Muscle of leg (tissue), 16 donors: ENCODE measurements at places on chromosomes 16 and 17. TPM values are rescaled to one million over a fixed set of nuclear protein-coding genes. Genes with fewer than 3 reads are reported as not detected.

- no peak for DNase-seq
- H3K4me1 ChIP-seq, result peaks cover 9% of the 10 kb centered on the region
- no peak overlapping the region for H3K4me3 ChIP-seq
- H3K36me3 ChIP-seq, result no peaks in the 10 kb centered on the region
- H3K27ac ChIP-seq, result no peak overlapping the region
Measured at GRCh38 chr16:73544826-73545225, 496.9 kb upstream of the ZFHX3 start.

DNA sequence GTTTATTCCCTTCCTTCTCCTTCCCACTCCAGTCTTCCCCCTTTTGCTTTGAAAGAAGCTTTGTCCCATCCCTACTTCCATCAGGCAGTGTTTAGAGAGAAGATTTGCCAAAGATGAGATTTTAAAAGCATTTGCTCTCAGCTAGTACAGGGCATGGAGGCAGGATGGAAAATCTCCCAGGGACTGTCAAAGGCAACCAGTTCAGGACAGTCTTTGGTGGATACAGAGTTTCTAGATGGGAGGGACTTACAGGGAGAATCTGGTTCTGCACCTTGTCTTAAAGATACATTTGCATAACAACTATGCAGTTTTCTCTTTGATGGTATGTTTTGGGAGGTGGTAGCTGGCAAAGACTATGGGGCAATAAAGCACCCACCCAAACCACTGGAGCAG is 26.2 kb downstream of the CHD9 start:
- H3K27me3 ChIP-seq, result no peaks in the 10 kb centered on the region
- peaks cover 55% of the 10 kb centered on the region for H3K4me1 ChIP-seq
- DNase-seq, result no peak
- H3K4me3 ChIP-seq, result no peak overlapping the region
- H3K36me3 ChIP-seq, result peaks cover 3% of the 10 kb centered on the region
- peak overlapping the region; percentile 95 for H3K27ac ChIP-seq

DNA sequence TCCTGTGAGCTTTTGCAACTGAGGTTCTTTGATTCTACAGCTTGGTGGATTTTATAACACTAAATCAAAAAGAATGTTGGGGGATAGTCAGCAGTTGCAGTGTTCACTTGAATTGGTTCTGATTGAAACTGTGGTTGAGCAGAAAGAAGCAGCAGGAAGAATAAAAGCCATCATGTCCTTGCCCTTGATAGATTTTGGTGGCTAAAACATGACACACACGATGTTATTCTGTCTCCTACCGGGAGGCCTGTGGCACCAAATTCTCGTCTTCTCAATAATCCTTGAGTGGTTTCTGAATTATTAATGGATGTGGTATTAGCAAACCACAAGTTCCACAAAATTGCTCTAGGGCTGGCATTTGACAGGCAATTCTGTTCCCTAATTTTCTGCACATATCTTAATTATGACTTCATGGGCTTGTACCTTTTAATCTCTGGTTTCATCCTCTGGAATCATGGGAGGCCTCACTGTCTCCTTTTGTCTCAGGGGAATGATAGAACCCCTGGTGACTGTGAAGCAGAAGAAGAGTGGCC is 338.2 kb downstream of the SNX29 start:
- H3K27me3 ChIP-seq, result no peaks in the 10 kb centered on the region
- H3K4me3 ChIP-seq, result no peak overlapping the region
- peaks cover 9% of the 10 kb centered on the region for H3K4me1 ChIP-seq

GRCh38 chr16:2518823-2519710 is 1.1 kb upstream of the AMDHD2 start:
- no peak for DNase-seq
- no peak overlapping the region for H3K4me3 ChIP-seq
- H3K27me3 ChIP-seq, result no peaks in the 10 kb centered on the region
- peak overlapping the region; percentile 84 for H3K27ac ChIP-seq
- peaks cover 57% of the 10 kb centered on the region for H3K4me1 ChIP-seq

DNA sequence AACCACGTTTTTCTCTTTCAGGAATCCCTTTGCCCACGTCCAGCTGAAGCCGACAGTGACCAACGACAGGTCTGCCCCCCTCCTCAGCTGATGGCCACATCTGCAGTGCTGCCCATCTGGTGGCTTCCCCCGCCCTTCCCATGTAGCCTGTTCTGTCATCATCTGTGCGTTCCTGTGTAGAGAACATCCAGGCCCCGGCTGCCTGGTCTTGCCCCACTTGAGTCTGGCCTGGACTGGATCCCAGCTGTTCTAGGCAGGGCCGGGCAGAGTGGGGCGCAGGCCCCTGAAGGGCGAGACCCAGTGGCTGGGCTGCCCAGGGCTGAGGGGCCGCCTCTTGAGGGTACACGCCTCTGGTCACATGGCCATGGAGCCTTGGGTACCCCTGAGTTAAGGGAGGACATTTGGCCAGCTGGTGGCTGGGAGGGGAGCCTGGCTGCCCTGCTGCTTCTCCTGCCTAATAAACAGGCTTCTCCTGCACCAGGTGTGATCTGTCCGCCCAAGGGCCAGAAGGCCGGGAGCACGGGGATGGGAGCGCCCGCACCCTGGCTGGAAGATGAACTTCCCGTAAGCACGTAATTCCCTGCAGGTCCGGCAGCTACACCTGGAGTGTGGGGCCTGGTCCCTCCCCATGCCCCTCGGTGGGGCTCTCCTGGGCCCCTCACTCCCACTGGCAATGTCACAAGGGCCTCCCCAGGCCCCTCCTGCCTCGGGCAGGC is 49.4 kb upstream of the PVALEF start:
- peaks cover 43% of the 10 kb centered on the region for H3K4me1 ChIP-seq
- H3K36me3 ChIP-seq, result peaks cover 10% of the 10 kb centered on the region
- peaks cover 3% of the 10 kb centered on the region for H3K27me3 ChIP-seq

DNA sequence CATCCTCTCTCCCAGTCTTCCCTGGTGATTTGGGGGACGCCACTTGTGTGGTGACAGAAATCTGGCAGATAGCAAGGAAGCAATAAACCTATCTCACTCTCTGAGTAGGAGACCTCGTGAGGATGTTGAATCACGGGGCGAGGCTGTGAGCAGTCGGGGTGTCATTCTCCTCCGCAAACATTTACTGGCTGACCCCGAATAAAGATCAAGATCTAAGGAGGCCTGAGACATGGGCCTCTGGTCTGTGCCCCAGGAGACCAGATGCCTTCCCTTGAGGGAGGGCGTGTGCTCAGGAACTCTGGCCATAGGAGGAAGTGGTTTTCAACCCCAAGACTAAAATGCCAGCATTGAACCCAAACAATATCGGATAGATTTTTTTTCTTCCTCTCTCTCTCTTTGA is 53.1 kb downstream of the FOXL1 start:
- H3K27ac ChIP-seq, result no peak overlapping the region
- H3K4me3 ChIP-seq, result no peak overlapping the region
- H3K36me3 ChIP-seq, result no peaks in the 10 kb centered on the region
- DNase-seq, result no peak

GRCh38 chr17:37614823-37615222 is 5.6 kb upstream of the SYNRG start:
- H3K36me3 ChIP-seq, result peaks cover 27% of the 10 kb centered on the region
- H3K4me1 ChIP-seq, result peaks cover 1% of the 10 kb centered on the region
- DNase-seq, result no peak
- H3K4me3 ChIP-seq, result no peak overlapping the region
- no peak overlapping the region for H3K27ac ChIP-seq

DNA sequence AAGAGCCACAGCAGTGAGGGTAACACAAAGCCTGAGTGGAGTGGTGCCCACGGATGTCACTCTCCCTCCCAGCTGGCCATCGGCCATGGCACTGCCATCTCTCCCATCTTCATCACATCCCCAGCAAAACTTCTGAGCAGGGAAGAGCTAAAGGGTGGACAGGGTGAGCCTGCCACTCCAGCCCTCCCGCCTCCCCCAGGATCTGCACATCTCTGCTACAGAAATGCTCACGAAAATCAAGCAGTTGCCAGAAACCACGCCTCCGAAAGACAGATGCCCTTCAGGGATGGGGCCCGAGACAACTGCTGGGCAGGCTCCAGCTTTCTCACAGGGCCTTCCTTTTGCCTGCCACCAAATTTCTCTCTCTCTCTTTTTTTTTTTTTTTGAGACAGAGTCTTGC is 3.6 kb downstream of the GRIN2C start:
- H3K36me3 ChIP-seq, result no peaks in the 10 kb centered on the region
- no peak overlapping the region for H3K27ac ChIP-seq
- H3K27me3 ChIP-seq, result peaks cover 86% of the 10 kb centered on the region
- DNase-seq, result no peak
- no peak overlapping the region for H3K4me3 ChIP-seq
- peaks cover 30% of the 10 kb centered on the region for H3K4me1 ChIP-seq

DNA sequence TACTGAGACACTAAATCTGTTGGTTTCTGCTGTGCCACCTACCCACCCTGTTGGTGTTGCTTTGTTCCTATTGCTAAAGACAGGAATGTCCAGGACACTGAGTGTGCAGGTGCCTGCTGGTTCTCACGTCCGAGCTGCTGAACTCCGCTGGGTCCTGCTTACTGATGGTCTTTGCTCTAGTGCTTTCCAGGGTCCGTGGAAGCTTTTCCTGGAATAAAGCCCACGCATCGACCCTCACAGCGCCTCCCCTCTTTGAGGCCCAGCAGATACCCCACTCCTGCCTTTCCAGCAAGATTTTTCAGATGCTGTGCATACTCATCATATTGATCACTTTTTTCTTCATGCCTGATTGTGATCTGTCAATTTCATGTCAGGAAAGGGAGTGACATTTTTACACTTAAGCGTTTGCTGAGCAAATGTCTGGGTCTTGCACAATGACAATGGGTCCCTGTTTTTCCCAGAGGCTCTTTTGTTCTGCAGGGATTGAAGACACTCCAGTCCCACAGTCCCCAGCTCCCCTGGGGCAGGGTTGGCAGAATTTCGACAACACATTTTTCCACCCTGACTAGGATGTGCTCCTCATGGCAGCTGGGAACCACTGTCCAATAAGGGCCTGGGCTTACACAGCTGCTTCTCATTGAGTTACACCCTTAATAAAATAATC is 14.6 kb downstream of the STH start:
- peaks cover 2% of the 10 kb centered on the region for H3K27me3 ChIP-seq
- peaks cover 27% of the 10 kb centered on the region for H3K4me1 ChIP-seq
- no peak overlapping the region for H3K27ac ChIP-seq
- H3K4me3 ChIP-seq, result no peak overlapping the region

- no peak overlapping the region for H3K4me3 ChIP-seq
- H3K4me1 ChIP-seq, result no peaks in the 10 kb centered on the region
Measured at GRCh38 chr16:82972331-82972919, 345.7 kb downstream of the CDH13 start.

- no peak overlapping the region for H3K4me3 ChIP-seq
- no peak overlapping the region for H3K27ac ChIP-seq
- H3K4me1 ChIP-seq, result peaks cover 44% of the 10 kb centered on the region
- DNase-seq, result no peak
Measured at GRCh38 chr17:38458521-38458920, 30.3 kb downstream of the ARHGAP23 start.

GRCh38 chr17:39485555-39485954 is 24.3 kb downstream of the CDK12 start:
- peaks cover 20% of the 10 kb centered on the region for H3K36me3 ChIP-seq
- peak; percentile 9 for DNase-seq
- H3K27me3 ChIP-seq, result no peaks in the 10 kb centered on the region
- H3K27ac ChIP-seq, result no peak overlapping the region
- H3K4me3 ChIP-seq, result no peak overlapping the region
- H3K4me1 ChIP-seq, result no peaks in the 10 kb centered on the region

DNA sequence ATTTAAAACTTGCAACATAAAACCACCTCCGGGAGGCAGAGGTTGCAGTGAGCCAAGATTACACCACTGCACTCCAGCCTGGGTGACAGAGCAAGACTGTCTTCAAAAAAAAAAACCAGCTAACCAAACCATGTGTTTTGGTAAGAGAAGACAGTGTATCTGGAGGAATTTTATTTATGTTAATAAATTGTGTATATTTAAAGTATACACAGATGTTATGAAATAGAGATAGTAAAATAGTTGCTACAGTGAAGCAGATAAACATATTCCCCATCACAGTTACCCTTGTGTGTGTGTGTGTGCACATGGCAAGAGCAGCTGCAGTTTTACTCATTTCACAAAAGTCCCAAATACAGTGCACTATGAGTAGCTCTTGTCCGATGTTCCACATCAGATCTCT is 54.8 kb upstream of the CRISPLD2 start:
- H3K27me3 ChIP-seq, result no peaks in the 10 kb centered on the region
- no peaks in the 10 kb centered on the region for H3K4me1 ChIP-seq
- no peak overlapping the region for H3K27ac ChIP-seq

GRCh38 chr17:1313270-1314005 is 34.0 kb downstream of the TRARG1 start:
- no peak overlapping the region for H3K4me3 ChIP-seq
- H3K4me1 ChIP-seq, result peaks cover 4% of the 10 kb centered on the region
- no peak overlapping the region for H3K27ac ChIP-seq
- H3K36me3 ChIP-seq, result no peaks in the 10 kb centered on the region
- no peak for DNase-seq

GRCh38 chr17:44314869-44315661 is 6.7 kb downstream of the RUNDC3A start:
- no peak overlapping the region for H3K4me3 ChIP-seq
- H3K36me3 ChIP-seq, result peaks cover 10% of the 10 kb centered on the region
- H3K27me3 ChIP-seq, result peaks cover 71% of the 10 kb centered on the region

The EARS2 gene
- 20.7 TPM for total RNA-seq

The HSF5 gene
- 0.13 TPM for total RNA-seq

The TBC1D3B gene
- total RNA-seq, result 4.4 TPM

The CA4 gene
- total RNA-seq, result 7.4 TPM

The MAP2K3 gene
- total RNA-seq, result 10.9 TPM

The NUPR1 gene
- 40.3 TPM for total RNA-seq

The NGFR gene
- total RNA-seq, result 37.8 TPM

The B9D1 gene
- 5.7 TPM for total RNA-seq

The TMEM235 gene
- 0.04 TPM for total RNA-seq

The KCNJ12 gene
- 9.1 TPM for total RNA-seq

The SKA2 gene
- total RNA-seq, result 41.5 TPM
